ENCODE measurements at places on chromosomes 5 and 9.

DNA sequence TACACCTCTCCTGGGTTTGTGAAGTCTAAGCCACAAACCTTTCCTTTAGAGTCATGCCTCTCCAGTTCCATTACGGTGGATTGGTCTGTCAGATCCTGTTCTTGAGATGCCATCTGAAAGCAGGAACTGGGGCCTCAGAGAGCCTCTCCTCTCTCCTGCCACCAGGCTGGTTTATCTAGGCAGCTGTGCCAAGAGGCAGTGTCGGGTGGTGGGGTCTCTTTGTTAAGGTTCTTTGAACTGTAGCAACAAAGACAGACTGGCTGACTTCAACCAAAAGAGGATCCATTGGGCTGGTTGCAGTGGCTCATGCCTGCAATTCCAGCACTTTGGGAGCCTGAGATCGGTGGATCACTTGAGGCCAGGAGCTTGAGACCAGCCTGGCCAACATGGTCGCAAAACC, 66.0 kb upstream of the ANGPTL2 start:
- no peak for DNase-seq

DNA sequence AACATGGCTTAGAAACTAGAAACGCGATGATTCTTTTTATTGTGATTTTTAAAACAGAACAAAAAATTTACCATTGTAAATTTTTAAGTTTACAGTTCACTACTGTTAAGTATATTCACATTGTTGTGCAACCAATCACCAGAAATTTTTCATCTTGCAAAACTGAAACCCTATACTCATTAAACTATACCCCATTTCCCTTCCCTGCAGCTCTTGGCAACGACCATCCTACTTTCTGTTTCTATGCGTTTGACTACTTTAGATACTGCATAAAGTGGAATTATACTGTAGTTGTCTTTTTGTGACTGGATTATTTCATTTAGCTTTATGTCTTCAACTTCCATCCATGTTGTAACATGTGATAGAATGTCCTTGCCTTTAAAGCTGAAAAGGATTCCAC, 52.5 kb downstream of the SPOCK1 start:
- DNase-seq, result no peak

DNA sequence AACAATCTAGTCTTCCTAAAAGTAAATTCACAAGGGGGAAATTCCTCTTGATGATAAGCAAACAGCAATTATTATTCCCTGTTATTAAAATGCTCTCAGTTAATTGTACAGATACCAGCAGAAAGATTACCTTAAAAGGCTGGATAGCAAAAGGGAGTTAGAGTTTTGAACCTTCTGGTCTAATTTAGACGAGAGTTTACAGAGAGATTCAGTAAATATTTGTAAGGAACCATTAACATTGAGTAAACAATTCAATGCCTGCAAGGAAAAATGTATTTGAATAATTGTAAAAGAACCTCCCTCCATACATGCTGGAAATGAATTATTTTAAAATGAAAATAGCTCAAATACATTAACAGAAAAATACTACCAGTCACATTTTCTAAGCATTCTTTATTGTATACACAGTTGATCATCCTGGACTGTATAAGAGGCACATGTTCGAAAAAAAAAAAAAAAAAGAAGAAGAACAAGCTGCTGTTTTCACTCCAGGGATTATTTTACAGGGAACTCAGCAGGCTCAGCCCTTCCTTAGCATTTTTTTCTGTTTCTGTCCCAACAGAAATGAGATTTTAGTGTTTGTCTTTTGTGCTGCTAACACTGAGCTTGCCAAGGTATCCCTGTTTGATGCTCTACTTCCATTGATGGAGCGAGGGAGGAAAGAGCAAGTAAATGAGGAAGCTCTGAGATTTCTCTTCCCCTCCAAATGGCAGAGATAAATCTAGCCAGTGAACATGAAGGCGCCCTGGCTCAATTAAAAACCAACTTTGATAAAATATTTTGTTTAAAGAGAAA, 141.1 kb downstream of the ENC1 start:
- no peak for DNase-seq

- no peak for DNase-seq
Measured at GRCh38 chr5:69432412-69433206, 17.7 kb downstream of the MARVELD2 start.

GRCh38 chr5:14681236-14681752, 16.8 kb downstream of the OTULIN start:
- DNase-seq, result no peak

DNA sequence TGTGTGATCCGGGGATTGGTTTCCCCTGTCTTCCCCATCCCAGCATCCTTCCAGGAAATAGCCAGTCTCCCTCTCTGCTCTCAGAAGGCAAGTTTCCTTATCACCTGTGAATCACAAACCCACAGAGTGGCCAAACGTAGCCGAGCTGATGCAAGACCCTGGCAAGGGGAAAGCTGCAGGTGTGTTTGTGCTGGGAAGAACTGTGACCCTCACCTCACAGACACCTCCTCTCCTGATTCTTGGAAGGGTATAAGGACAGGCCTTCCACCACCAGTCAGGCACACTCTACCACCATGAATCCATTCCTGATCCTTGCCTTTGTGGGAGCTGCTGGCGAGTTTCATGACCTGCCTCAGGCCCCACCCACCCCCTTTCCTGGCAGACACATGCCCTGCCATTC, at the start of gene PRSS3:
PRSS3 (plus strand) TSS at position 281 of the 400 bp plus-strand sequence; CDS start at position 294, 13 bp downstream.
- no peak for DNase-seq

DNA sequence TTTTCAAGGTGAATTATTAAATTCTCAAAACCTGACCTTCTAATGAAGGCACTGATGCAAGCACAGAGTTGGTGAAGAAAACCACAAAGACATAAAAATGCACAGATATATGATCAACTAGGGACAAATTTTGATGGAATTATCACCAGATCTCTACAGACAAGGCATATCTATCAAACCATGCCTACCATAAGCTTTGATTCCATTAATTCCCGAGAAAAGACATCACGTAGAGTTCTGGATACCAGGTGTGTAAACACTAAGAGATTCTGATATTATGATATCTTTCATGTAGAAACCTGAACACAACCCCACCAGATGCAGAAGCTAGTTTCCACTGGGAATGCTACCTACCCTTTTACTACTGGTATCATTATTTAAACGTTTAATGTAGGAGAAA, 140.6 kb downstream of the SLF1 start:
- DNase-seq, result no peak

DNA sequence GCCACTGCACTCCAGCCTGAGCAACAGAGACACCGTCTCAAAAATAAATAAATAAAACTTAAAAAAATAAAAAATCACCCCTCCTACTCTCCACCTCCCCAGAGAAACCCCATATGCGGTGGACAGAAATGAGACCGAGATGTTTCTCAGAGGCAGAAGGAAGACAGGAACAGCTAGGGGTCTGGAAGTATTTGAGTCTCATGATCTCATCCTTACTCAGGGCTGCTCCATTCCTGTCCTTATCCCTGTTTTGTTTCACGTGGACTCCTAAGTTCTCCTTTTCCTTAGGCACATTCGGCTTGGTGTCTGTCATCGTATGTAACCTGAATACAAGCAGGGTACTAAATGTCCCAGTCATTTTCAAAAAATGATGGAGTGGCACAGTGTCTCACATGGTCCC, 76.1 kb downstream of the C9orf50 start:
- no peak for DNase-seq

GRCh38 chr5:143896966-143897365, 85.0 kb downstream of the HMHB1 start:
- DNase-seq, result no peak

DNA sequence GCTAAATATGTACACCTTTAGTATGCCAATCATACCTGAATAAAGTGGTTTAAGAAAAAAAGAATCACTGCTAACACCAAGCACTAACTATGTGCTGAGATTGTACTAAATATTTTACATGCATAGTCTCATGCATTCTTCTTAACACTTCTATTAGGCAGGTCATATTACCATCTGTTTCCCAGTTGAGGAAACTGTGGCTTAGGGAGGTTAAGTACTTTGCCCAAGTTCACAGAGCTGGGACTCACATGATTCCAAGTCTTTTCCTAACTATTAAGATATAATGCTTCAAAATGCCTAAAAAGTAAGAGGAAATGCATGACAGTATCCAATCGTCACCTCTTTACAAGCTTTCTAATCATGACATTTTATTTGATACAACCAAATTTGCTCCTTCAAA, 69.2 kb upstream of the PLPP6 start:
- DNase-seq, result no peak

GRCh38 chr9:105958587-105958986, 264.2 kb downstream of the TMEM38B start:
- DNase-seq, result no peak

- DNase-seq, result no peak
Measured at GRCh38 chr9:114404531-114404930, 16.7 kb upstream of the AKNA start.

GRCh38 chr5:124706729-124707361, 39.6 kb downstream of the ZNF608 start:
- no peak for DNase-seq

- DNase-seq, result no peak
Measured at GRCh38 chr9:77939149-77939668, 92.4 kb downstream of the GNAQ start.

- no peak for DNase-seq
Measured at GRCh38 chr5:167570431-167570830, 721.0 kb upstream of the WWC1 start.

DNA sequence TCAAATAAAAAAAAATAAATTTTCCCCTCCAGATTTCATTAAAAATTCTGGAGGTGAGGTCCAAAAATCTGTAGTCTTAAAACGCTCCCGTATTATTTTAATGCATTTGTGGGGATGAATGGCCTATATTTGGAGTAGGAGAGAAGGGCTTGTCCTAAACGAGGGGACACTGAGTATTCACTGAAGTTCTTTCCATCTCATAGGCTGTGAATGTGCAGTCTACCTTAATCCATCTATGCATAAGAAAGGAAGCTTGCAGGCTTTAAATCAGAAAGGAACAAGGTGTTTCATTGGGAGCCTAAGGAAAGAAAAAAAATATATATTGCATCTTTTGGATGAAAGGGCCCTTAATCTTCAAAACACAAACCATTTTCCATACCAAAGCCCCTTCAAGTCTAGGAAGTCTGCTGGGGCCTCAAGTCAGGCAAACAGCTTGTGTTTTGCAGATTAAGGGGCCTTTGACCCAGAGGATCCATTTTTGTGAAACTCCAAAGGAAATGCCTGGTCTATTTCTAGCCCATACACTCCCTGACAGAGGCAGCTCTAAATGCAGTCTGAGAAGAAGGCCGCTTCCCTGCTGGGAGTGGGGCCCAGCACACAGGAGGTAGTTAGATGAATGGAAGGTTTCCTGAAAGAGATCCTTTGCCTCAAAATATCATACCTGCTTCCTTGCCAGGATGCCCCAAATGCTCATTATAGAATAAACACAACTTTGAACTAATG, 35.6 kb downstream of the BRINP1 start:
- DNase-seq, result no peak

DNA sequence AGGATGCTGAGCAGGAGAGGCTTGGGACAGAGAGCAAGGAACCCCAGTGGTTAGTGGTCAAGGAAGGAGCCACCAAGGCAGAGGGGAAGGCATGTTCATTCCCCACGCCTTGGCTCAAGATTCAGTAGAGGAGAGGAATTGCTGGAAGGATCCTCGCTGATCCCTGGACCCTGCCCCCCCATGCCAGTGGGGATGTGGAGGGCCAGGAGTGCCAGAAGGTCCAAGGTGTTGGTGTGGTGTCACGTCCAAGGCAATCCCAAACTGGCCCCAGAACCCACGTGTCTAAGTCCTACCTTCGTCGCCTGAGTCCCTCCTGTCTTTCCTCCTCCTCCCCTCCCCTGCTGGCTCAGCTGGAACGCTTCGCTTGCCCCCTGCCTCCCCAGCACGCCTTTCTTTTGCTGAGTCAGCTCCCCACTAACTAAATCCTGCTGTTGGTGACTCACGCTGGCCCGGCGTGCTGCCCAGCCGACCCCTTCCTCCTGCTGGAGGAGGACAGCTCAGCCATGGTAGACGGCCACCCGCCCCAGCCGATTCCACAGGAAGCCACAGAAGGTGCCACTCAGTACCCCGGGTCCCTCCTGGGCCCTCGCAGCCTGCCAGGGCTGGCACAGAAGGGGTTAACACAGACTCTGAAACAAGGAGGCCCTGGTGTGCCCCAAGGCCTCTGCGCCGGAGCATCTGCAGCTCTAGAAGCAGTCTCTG, 37.6 kb upstream of the ORM1 start:
- no peak for DNase-seq

GRCh38 chr9:36597412-36598178, 24.9 kb downstream of the MELK start:
- DNase-seq, result no peak

DNA sequence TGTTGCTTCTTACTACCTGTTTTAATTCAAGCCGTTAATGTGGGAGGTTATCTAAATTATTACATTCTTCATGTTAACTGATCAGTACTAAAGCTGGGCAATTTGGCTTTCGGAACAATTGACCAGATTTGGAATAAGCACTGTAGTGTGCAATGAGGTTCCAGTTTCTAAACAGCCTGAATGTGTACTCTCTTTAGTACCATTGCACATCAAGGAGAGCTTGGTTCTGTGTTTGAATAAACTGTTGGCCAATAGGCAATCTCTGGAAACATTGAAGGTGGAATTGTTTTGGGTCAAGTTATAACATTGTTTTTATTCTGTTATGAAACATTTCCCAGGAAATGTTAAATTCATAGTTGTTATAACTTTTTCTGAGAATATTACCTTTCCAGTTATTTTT, 105.2 kb downstream of the PBX3 start:
- no peak for DNase-seq

Measured in stimulated activated CD8-positive, alpha-beta memory T cell treated with anti-CD3 and anti-CD28 coated beads, Interleukin-15, amount 100 ng/mL, for 1 hour (primary cell).